Activated CD4-positive, alpha-beta T cell treated with anti-CD3 and anti-CD28 coated beads, Interleukin-2, amount 10 ng/mL, durations not matched to agents 7 days and 5 days (primary cell): ENCODE measurements at places on chromosomes 12 and 14. TPM values are rescaled to one million over a fixed set of nuclear protein-coding genes. Genes with fewer than 3 reads are reported as not detected.

DNA sequence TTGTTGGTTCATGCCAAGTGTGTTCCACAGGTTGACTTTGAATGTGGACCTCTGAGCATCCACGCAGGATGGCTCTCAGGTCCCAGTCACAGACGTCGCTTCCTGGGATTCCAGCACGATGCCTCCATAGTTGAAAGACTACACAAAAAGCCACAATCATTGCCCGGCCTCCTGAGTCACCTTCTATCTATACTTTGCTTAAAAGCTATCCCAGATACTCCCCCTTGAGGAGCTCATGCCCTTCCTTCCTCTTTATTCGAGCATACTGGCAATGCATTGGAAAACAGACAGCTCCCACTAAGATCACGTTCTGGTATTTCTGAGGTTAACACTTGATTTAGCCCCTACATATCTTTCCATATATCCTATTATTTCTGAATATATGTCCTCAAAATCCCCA is 40.1 kb downstream of the ZNF664 start:
- peaks cover 12% of the 10 kb centered on the region for H3K4me1 ChIP-seq
- no peak overlapping the region for H3K27ac ChIP-seq
- DNase-seq: no peak
- H3K4me3 ChIP-seq: no peak overlapping the region
- peaks cover 28% of the 10 kb centered on the region for H3K36me3 ChIP-seq

DNA sequence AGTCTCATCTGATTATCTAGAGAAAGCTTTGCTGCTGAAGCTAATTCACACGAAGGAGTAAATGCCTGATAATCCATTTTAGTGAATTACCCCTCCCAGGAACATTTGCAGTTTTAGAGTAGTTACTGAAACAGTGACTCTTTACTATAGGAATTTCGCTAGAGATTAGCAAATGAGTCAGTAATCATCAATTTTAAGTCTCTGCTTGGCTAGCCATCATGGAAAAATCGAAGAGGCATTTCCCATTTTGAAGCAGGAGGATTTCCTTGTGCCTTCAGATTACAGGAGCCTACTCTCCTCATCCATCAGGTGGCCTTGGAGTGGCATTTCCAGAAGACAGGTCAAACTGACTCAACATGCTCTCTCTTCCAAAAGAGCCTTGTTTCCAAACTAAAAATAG is 154.5 kb downstream of the EGLN3 start:
- peaks cover 4% of the 10 kb centered on the region for H3K36me3 ChIP-seq
- H3K4me3 ChIP-seq: no peak overlapping the region
- no peak for DNase-seq
- no peak overlapping the region for H3K27ac ChIP-seq

FKBP11 gene
- total RNA-seq: 44.2 TPM

GRCh38 chr12:57355734-57356133 is 75.1 kb downstream of the R3HDM2 start:
- no peak for DNase-seq
- no peak overlapping the region for H3K27ac ChIP-seq
- no peaks in the 10 kb centered on the region for H3K27me3 ChIP-seq
- peaks cover 14% of the 10 kb centered on the region for H3K36me3 ChIP-seq
